Frontal cortex (tissue), 4 donors: ENCODE measurements at places on chromosomes 2 and 18.

DNA sequence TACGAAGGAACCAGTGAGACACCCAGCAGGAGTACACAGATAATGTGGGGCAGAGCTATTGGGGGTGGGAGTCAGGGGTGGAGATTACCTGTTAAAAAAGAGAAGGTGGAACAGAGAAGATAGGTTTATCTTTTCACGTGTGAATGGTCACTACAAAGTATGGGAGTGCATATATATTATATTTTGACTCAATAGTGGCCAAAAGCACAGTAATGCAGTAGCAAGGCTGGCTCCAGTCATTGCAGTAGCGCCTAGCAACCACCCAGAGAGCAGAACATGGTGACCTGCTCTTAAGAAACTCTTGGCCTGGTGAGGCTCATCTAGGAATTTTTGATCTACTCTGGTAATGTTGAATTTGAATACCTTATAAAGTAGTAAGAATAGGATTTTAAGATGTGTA, 1.0 kb downstream of the IMPACT start:
- DNase-seq: no peak

DNA sequence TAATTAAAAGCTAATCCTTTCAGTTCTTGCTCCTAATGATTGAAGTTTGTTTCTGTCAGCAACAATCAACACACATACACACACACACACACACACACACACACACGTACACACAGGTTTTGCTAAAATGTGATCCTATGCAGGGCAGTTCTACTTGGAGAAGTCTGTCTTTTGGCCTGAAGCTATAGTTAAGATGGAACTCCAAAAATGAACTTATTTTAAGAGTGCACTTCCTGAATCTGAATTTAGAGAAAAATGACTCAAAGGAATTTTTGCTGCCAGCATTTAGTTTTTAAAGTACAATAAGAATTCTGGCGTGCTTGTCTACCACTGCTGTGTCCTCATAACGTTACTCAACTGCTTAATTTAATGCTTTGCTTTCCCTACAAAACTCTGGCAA, 6.6 kb downstream of the GALNT5 start:
- no peak for DNase-seq

DNA sequence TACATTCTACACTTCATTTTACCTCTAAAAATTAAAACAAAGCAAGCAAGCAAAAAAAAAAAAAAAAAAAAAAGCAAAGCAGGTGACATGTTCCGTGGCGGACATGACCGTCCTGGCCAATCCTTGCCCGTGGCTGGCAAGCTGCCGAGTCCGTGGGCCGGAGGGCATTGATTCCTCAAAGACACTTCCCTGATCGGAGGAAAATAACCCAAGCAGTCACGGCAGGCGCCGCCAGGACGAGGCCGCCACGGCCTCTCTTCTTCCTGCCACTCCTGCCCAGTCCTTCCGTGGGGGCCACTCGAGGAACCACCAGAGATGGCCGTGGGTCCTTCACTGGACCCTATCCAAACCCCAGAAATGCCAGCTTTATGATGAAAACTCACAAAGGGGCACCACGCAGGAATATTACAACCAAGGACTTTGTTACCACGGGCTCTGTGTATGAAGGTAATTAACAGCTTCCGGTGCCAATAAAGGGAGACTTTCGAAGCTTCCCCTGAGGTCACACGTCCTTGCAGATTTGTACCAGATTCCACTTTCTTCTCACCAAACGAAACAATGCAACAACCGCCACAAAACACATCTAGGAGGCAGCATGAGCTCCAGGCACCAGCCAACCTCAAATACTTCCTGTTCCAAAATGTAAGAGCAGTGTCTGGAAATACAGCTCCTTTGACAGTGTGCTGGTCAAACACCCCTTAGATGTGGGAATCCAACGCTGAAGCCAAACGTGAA, 170.3 kb downstream of the HDAC4 start:
- no peak for DNase-seq

- DNase-seq: no peak
Observed at GRCh38 chr2:24743924-24744323, 49.3 kb downstream of the PTRHD1 start.

DNA sequence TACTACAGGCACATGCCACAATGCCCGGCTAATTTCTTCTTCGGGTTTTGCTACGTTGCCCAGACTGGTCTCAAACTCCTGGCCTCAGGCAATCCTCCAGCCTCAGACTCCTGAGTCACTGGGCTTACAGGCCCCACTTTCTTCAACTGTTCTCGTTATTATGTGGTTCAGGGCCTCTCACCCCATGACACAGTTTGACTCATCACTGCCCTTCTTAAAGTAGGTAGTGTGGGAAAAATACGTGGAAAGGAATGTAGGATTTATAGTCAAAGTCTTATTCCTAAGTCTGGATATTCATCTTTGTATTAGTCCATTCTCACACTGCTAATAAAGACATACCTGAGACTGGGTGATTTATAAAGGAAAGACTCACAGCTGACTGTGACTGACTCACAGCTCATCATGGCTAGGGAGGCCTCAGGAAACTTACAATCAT, 19.4 kb downstream of the CENPA start:
- DNase-seq: no peak

- peak; percentile 67 for DNase-seq
Observed at GRCh38 chr18:25350489-25351251, 1.3 kb downstream of the ZNF521 start.

GRCh38 chr2:227423656-227424499, 36.1 kb upstream of the SCYGR1 start:
- DNase-seq: no peak

- DNase-seq: no peak
Observed at GRCh38 chr2:152283392-152283791, 51.6 kb upstream of the FMNL2 start.

GRCh38 chr2:11481789-11482472, 16.0 kb upstream of the E2F6 start:
- DNase-seq: no peak

GRCh38 chr2:155043097-155043496, 344.6 kb downstream of the KCNJ3 start:
- no peak for DNase-seq

DNA sequence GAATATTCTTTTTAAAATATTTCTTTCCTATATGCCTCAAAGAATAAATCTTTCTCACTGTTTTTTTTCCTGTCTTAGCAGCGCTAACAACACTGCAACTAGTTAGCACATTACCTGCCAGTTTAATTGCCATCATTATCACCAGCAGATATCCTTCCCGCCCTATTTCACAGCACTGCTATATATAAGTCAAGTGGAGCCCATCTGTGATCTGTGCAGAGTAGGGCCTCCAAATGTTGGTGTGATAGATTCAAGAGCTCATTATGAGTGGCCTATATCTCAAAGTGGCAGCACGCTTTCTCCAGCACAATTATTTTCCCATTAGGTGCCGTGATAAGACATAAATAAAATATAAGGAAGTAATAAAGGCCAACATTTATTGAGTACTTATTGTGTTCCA, 19.8 kb upstream of the RGPD4 start:
- DNase-seq: no peak

- DNase-seq: no peak
Observed at GRCh38 chr2:210003359-210003758, 921 bp downstream of the RPE start.

- no peak for DNase-seq
Observed at GRCh38 chr2:181183878-181184542, 203.6 kb downstream of the UBE2E3 start.

- no peak for DNase-seq
Observed at GRCh38 chr2:185179743-185180142, 558.9 kb upstream of the FSIP2 start.

GRCh38 chr2:9778012-9778411, 65.3 kb upstream of the TAF1B start:
- DNase-seq: no peak

- no peak for DNase-seq
Observed at GRCh38 chr18:79871026-79871390, 73.3 kb downstream of the KCNG2 start.

- no peak for DNase-seq
Observed at GRCh38 chr2:108616318-108616717, 82.0 kb downstream of the LIMS1 start.

- no peak for DNase-seq
Observed at GRCh38 chr2:85009019-85009618, 38.2 kb downstream of the KCMF1 start.

DNA sequence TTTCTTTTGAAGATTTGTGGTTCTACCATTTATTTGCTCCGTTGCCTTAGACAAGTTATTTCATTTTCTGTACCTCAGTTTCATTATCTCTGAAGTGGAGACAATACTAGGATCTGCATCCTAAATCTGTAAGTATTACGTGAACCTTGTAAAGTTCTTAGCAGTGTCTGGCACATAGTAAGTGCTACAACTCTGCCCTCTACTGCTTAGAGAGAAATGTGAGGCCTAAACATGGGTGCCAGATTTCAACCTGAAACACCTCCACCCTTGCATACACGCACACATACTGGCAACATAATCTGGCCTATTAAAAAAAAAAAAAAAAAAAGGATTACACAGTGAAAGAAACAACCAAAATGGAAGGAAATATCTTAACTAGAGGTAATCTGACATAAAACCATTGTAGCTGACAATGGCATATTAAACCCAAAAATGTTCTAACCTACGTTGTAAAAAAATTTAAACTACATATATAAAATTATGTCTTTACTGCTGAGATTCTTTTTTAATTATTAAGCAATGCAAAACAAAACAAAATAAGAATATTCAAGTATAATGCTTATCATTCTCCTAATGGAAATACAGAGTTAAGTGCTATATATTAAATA, 132.6 kb downstream of the MAP2 start:
- no peak for DNase-seq

DNA sequence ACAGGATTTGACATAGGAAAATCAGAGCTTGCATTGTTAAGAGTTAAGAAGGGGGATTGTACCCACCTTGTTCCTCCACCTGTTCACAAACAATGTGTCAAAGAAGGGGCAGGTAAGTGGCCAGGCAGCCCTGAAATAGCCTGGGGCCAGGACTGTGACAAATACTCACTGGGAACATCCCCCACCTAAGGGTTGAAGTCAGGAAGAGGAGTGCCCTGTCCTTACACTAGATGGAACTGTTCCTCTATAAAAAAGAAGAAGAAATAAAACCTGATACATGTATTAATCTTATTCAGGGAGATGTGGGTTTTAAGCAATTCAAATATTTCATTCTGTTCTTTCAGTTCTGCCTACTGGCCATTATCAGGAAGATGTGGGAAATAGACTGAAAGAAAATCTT, 41.9 kb downstream of the TACR1 start:
- DNase-seq: no peak

DNA sequence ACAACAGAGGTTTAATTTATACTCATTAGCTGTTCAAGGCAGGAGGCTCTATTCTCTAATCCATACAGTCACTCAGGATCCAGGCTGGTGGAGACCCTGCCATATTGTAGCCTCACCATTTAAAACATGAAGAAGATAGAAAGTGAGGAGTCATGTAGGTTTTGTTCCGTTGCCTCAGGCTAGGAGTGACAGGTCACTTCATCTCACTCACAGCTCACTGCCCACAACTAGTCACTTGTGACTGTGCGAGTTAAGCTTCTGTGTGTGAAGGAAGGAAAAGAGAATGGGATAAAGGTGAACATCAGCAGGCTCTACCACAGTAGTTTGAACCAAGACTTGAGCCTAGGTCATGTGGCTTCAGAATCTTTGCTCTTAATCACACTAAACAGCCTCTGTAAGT, 9.0 kb upstream of the IGFBP2 start:
- DNase-seq: no peak

GRCh38 chr2:239048736-239049135, 200.9 kb downstream of the TWIST2 start:
- DNase-seq: no peak

DNA sequence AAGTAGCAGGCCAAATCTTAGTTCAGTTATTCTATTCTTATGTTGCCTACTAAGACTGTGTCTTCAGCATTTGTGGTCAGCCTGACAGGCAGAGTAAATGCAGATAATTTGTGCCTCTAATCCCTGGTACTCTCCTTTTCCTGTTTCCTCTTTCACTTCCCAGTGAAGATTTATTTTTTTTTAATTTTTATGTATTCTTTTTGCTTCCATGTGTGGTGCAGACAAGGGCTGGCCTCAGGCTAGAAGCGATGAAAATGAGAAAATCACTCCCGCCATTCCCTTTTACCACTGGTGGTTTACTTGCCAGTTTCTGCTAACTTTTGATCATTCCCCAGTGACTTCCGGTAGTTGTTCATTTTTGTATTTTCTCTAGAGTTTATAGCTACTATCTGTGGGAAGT, 30.9 kb downstream of the DSEL start:
- no peak for DNase-seq

DNA sequence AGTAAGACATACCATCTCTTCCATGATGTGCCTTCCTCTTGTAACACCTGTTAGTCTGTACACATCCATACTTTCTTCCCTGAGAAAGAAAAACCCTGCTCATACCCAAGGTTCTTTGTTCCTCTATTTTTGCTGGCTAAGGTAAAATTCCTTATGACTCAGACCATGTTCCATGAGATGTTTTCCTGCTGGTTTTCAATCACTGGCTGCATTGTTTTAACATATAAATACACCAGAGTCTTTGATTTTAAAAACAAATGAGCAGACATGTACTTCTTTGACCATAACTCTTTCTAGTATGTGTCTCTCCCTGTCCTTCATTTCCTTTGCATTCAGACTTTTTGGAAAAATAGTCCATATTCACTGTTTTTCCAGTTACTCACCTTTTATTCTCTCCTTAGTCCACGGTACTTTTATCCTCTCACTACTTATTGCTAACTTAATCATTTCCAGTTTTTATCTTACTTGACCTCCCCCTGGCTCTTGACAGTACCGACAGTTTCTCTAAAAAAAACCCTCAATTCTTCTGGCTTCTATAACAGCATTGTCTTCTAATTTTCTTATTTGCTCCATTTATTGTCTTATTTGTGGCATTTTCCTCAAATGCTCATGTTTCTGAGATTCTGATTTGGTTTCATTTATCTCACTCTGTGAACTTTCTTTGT, 4.3 kb downstream of the VAPA start:
- no peak for DNase-seq

GRCh38 chr2:239726091-239726591, 299.0 kb downstream of the NDUFA10 start:
- no peak for DNase-seq
